ENCODE measurements at places on chromosomes 16 and 17.
A peak's percentile ranks its signal among the peaks of the same experiment; 100 is the strongest.

DNA sequence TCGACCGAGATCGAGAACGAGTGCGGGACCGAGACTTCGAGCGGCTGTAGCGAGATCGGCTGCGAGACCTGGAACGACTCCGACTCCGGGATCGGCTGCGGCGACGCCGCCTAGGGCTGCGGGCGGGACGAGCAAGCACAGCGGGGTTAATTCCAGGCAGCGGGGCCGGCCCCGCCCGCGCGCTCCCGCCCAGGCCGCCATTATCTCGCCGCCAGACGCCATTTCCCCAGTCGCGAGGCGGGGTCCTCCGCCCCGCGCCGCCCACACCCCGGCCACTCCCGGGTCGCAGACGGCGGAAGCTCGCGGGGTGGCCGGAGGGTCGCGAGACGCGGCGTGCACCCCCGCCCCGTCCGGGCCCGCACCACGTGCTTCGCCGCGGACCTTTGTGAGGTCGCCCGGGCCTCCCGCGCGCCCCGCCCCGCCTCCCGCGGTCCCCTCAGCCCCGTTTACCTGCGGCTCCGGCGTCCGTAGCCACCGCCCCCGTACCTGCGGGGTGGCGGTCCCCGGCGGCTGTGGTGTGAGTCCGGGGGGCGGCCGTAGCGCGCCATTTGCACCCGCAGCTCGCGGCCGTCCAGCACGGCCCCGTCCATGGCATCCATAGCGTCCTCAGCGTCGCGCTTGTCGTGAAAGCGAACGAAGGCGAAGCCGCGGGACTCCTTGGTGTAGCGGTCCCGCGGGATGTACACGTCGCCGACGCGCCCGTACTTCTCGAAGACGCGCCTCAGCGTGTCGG, 616 bp downstream of the SRSF2 start:
- no peak for DNase-seq

GRCh38 chr17:33803199-33803685, 451.8 kb upstream of the CCL2 start:
- DNase-seq: no peak

DNA sequence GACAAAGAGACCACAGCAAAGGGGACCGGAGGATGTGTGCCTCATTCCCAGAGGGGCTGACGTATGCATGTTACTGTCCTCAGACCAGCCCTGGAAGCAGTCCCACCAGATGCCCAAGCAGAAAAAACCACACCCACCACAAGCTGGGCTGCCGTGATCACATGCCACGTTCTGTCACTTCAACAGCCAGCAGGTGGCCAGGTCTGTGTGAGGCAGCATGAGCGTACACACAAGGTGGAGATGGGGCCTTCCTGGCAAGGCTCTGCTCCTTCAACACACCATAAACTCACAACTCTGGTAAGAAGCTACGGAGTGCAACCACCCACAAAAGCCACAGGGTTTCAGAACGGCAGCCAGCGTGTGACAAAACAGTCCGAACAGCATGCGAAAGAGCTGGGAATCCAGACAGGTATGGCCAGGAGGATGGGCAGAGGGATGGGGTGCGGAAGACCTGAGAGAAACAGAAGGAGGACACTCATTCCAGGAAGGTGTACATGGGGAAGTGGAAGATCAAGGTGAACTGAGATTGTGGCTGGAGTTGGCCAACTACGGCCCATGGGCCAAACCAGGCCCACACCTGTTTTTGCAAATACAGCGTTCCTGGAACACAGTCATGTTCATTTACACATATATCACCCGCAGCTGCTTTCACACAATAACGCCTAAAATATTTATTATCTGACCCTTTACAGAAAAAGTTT, 27.9 kb downstream of the MBTPS1 start:
- DNase-seq: peak; percentile 5

DNA sequence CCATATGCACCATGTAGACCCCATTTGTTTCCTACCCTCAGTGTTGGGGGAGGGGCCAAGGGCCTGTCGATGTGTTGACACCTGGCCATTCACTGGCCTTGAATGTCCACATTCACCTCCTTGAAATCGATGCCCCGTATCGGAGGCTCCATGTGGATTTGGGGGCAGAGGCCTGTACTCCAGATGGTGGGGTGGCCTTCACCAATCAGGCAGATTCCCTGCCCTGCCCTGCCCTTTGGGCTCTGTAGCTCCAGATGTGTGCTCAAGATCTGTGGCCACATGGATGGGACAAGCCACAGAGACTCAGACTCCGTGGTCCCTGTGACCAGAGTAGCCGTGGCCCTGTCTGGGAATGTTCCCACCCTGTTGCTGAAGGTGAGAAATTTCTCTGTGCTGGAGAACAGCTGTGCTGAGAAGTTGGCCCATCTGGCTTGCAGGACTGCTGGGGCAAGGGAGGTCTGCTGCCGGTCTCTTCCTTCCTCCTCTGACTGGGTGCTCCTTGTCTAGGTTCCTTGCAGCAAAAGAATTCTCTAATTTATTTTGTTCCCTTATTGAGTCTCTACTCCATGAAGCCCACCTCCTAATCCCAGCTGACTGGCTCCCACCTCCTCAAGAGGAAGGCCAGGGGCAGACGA, 221.3 kb downstream of the SEC14L1 start:
- no peak for DNase-seq

DNA sequence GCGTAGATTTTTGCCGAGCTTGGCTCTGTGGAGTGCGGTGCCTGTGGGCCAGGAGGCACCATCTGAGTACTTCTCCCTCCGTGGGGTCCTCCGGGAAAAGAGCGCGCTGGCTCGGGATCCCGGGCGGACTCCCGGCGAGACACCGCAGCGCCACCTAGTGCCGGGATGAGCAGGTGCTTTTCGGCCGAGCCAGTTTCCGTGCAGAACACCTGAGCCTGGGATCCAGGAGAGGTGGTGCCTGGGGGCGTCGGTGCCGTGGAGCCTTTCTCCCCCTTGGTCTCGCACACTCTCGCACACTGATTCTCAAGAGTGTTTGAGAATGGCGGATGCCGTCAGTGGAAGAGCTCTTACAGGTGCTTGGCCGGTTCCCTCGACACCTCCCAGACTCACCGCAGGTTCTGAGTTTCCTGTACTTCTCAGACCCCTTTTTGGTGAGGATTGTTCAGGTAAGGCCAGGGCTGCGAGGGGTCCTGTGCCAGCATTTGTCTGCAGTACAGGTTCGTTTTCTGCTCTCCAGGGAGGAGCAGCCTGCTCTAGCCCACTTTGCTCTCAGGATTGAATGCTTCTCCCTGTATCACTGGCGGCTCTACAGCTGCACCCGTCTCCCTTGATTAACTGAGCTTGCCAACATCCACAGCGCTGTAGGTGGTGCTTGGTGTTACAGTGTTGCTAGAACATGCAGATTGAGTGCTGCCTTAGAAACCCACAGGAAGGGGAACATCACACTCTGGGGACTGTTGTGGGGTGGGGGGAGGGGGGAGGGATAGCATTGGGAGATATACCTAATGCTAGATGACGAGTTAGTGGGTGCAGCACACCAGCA, 23.3 kb downstream of the TBCD start:
- DNase-seq: peak; percentile 27

DNA sequence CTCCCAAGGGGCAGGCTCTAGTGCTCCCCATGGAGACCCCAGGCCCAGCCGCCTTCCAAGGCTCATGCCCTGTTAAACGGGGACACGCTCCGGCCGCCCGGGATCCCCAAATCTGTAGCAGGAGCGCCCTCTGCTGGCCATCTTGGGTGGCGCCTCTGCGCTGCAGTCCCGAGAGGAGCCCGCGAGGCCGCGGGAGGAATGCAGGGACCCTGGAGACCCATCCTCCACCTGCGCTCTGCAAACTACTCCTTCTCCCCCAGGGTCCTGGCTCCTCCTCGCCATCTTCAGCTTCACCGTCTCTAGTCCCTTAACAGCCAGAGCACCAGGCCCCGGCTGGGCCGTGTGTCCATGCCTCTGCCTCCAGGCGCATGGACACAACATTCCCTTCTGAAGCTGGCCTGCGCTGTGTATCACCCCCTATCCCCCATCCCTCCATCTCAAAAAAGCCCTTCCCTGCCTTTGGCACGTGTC, 23.6 kb upstream of the KRT17 start:
- peak; percentile 92 for DNase-seq

GRCh38 chr16:78925083-78925767, 675.3 kb downstream of the MAF start:
- peak; percentile 1 for DNase-seq

DNA sequence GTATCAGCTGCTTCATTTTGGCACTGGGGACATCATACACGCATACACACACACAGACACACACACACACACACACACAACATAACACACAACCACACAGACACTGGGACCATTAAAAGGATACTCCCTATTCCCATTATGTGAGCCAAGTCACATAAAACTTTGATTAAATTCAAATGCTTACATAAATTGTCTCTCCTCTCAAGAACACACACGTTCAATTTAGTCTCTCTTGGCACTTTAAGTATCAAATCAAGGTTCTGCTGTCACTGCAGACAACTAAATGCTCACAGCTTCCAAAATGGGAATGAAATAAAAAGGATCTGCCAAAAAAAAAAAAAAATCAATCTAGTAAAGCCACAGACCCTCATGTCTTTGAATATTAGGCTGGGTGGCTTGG, 184.9 kb downstream of the RBFOX1 start:
- no peak for DNase-seq

DNA sequence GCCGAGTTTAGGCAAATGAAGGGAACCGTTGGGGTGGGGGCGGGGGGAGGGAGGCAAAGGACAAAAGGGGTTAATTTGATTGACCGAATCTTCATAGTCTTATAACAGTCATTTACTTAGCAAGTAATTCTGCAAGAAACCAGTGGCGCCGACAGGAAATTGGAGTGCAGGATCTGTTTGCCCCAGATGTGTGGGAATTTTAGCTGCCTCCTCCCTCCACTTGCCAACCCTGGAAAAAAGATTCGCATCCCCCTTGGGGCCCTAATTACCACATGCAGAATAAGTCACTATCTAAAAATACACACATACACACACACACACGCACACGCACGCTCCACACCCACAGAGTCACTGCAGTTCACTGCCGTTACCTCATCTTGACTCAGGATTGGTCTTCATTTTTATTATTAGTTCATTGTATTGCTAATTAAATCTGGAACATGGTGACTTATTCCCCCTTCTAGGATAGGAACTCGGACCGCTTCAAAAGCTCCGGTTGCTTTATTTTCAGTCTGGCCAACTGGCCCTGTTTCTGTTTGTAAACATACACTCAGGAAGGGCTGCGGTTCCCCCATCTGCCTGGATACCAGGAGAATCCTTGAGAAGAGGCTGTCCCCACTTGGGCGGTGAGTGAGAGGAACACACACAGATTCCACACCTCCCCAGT, 241.6 kb upstream of the SALL1 start:
- DNase-seq: no peak

DNA sequence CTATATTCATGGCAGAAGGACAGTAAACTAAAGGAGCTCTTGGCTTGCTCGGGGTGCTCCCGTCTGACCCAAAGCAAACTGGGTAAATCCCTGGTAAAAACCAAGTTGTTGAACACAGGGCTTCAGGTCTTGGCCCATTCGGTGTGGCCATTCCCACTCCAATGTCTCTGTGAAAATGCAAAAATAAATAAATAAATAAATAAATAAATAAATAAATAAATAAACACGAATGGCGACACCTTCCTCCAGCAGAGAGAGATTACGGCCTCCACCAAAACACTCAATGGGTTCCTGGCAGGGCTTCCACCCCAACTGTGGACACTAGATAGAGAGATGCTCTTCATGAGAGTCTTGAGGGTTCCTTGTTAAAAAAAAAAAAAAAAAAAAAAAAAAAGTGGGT, 325.3 kb downstream of the SOX9 start:
- DNase-seq: no peak

- no peak for DNase-seq
These were observed 185.9 kb downstream of the TMEM132E start for GRCh38 chr17:34765291-34765690.

DNA sequence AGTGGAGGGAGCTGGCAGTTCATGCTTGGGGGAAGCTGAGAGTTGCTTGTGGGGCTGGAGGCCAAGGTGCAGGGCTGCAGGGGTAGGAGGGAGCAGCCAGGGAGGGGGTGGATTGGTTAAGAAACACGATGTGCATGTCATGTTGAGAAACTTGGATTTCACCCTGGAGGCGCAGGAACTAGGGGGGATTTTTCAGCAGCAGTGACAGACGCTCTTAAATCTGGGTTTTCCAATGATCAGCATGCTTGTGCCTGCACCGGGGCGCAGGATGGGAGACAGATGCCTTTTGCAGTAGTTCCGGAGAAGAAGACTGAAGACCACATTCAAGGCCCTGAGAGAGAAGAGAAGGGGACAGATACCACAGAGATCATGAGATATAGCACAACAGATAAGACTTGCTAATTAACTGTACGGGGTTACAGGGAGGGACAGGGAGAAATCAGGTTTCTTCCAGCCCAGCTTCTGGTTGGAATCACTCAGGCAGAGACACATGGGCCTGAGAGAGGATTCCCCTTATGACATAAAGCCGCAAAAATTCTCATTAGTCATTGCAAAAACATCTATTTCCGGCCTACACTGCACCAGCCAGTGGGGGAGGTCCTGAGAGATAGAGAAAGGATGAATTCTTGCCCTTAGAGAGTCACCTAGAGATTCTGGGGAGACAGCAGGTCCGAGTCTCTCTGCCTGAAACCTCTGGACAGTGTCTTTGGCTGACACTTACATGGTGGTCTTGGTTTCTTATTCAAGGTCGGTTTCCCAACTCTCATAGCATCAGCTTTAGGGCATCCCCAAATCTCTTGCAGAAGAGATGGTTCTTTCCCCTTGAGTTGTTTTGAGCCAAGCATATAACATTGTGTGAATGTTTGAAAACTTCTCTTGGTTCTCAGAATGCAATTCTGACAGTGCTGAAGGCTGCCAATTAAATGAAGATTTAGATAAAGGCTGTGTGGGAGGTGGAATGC, 27.1 kb downstream of the CDH13 start:
- DNase-seq: peak; percentile 25

DNA sequence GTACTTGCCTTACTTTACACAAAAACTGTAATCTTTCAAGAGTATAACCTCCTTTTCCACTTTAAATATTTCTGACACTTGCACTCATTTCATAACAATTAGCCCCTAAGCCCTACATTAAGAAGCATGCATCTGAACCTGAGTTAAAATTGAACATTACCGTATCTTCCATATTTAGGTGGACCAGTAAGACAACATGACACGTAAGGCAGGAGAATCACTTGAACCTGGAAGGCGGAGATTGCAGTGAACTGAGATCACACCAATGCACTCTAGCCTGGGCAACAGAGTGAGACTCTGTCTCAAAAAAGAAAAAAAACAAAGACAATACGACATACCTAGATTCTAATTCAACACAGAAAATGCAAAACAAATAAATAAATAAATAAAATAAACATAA, 7.0 kb downstream of the PHF12 start:
- no peak for DNase-seq

- no peak for DNase-seq
These were observed 80.9 kb upstream of the ZNF469 start for GRCh38 chr16:88301886-88302285.
